Stimulated activated naive CD8-positive, alpha-beta T cell treated with anti-CD3 and anti-CD28 coated beads, Interleukin-15, Interleukin-2, amounts not matched to agents 100 U/mL and 50 U/mL, for 24 hours (primary cell): ENCODE measurements at places on chromosomes 6 and 20.

DNA sequence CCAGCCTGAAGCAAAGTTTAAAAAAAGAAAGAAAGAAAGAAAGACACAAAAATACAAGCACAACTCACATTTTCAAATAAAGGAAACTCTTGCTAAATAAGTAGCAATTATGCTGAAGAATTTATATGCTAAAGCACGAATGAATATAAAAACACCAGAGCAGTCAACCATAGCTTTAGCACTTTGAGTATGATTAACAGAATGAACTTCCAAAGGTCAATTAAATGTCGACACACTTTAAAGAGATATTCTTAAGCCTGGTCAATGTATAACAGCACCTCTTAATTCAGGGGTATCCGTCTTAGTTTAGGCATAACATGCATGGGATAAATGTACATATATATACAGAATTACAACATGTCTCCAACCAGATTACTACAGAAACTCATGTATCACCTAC, 125.9 kb downstream of the OGFRL1 start:
- DNase-seq, result no peak

- no peak for DNase-seq
These were observed 89.7 kb downstream of the CD40 start for GRCh38 chr20:46207793-46208192.

DNA sequence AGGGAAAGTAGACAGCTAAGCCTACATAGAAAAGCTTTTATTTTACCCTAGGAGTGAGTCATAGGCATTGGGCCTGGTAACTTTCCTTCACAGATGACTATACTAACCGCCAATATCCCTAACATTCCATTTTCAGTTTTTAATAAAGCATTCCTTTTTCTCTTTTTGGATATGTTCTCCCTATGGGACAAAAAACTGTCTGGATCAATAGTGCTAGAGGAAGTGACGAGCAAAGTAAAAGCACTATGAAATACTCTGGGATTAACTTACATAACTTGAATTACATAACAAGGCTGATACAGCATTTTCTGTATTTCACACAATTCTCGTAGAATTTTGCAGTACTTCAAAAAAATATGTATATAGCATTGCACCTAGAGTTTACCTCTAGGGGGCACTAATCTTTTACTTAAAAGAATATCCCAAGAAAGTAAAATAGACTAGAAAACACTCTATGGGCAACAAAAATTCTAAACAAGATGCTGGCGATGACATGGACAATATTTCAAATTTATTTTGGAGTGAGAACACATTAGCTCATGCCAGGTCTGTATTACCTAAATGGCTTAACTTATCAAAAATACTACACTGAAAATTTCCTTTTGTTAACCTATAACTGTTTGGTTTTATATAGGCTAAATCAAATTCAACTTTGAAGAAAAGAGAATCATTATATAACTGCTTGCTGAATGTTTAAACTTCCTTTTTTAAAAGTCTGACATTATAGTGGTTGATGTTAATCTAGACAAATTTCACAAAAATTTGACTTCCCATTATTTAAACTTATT, 66.3 kb upstream of the DST start:
- no peak for DNase-seq

- no peak for DNase-seq
These were observed 552.3 kb upstream of the CITED2 start for GRCh38 chr6:139926711-139927110.

DNA sequence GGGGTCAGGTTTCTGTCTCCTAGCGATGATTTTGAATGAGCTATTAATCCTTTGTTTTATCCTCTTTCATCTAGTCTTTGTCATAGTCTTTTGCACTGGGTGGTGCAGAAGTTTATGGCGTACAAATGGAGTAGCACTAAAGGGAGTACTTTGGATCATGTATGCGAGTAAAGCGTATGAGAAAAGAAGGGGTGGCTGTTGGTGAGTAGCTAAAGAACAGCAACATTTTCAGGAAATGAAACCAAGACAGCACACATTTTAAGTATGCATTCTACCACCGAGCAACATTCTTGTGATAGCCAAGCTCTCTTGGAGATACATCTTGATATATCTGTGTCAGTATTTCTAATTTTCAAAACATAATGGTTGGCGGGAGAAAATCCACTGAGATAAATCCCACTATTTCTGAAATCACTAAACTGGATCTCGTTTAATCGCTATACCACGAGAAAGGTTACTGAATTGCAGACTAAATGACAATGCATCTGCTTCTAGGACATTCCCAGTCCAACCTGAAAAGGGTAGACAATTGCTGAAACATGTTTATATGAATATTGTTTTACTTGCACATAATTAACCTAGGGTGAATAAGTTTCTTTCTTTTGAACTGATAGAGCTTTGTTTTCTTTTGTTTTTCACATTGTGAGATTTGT, 196.1 kb downstream of the TRIM27 start:
- DNase-seq, result no peak

DNA sequence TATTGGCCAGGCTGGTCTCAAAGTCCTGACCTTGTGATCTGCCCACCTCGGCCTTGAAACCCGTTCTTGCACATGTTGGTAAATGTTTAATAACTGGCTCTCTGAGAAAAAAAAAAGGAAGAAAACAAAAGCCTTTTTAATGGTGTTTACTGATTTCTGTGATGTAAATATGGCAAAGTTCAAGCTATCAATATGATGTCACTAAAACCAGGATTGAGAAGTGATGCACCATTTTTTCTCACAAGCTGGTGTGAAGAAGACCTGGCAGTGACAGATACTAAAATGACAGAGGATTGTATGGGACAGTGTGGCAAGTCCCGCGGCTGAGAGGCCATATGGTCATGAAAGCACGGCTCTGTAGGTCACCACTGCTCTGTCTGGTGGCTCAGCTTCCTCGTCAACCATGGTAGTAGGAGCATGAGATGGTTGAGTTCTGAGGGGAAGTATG, 196.3 kb upstream of the SUPT3H start:
- no peak for DNase-seq

- no peak for DNase-seq
These were observed 47.4 kb upstream of the FBXL4 start for GRCh38 chr6:98995116-98995515.

DNA sequence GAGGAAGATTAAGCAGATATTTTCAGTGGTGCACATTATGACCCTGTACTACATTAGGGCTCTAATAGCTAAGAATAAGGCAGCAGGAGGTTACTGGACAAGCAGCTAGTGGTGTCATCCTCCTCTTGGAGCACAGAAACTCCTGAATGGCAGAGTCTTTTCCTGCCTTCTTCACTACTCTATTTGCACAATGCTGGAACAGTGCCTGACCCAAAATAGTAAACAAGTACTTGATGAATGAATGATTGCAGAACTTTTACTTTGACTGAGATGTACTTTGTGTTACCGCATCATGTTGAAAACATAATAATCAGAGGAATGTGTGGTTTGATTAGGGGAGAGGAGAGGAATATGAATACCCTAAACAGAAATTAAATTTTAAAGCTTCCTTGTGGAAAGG, 30.0 kb upstream of the UST start:
- no peak for DNase-seq

GRCh38 chr6:15674690-15675386, 12.0 kb upstream of the DTNBP1 start:
- DNase-seq, result no peak

DNA sequence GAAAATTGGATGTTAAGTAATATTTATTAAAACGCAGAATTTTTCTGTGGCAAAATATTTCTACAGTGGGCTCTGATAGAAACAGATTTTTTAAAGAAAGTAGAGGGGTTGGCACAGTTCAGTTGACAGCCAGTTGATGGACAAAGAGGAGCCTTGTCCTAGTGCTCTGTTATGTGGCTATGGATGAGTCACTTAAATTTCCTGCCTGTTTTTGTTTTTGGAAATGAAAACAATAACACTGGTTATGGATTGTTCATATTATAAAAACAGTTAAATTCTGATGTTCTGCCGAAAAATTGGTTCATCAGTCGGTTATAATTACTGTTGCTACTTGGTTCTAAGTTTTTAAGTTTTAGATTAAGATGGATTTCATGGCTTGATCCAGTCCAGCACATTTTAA, 42.8 kb downstream of the MYO6 start:
- no peak for DNase-seq

GRCh38 chr6:75751443-75751842, 2.4 kb downstream of the MYO6 start:
- DNase-seq, result no peak

GRCh38 chr20:41001497-41001896, 27.1 kb upstream of the TOP1 start:
- DNase-seq, result no peak
